ENCODE measurements at places on chromosomes 5 and 9.

- DNase-seq: no peak
Measured at GRCh38 chr9:126856326-126856877, 4.0 kb upstream of the ZBTB34 start.

GRCh38 chr9:83538890-83539238, 663 bp upstream of the FRMD3 start:
- no peak for DNase-seq

- DNase-seq: no peak
Measured at GRCh38 chr9:115207003-115207836, 89.3 kb upstream of the TNC start.

DNA sequence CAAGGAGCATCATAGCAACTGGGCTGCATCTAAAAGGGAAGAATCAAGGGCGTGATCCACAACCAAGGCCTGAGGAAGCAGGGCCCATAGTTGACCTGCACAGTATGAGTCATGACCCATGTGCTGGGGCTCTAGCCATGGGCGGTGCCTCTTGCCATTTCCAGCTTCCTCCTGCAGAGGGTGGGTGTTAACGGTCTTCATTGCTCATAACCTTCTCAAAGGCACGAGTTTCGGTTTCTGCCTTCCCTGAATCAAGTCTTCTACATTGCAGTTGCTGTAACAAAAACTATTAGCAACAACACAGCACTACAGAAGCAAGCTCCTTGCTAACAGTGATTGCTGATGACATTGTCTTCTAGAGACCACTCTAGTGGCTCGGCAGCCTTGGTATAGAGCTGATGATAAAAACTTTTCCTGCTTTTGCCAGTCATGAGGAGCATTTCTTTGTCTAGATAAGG, 66.9 kb downstream of the CTSL start:
- peak; percentile 58 for DNase-seq

DNA sequence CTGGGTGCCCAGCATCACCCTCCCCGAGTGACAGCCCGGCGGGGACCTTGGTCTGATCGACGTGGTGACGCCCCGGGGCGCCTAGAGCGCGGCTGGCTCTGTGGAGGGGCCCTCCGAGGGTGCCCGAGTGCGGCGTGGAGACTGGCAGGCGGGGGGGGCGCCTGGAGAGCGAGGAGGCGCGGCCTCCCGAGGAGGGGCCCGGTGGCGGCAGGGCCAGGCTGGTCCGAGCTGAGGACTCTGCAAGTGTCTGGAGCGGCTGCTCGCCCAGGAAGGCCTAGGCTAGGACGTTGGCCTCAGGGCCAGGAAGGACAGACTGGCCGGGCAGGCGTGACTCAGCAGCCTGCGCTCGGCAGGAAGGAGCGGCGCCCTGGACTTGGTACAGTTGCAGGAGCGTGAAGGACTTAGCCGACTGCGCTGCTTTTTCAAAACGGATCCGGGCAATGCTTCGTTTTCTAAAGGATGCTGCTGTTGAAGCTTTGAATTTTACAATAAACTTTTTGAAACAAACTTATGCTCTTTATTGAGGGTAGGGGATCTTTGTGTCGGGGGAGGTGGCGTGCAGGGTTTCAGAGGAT, 1.3 kb downstream of the GADD45G start:
- peak; percentile 49 for DNase-seq

- no peak for DNase-seq
Measured at GRCh38 chr5:108801301-108801700, 53.6 kb downstream of the FER start.

DNA sequence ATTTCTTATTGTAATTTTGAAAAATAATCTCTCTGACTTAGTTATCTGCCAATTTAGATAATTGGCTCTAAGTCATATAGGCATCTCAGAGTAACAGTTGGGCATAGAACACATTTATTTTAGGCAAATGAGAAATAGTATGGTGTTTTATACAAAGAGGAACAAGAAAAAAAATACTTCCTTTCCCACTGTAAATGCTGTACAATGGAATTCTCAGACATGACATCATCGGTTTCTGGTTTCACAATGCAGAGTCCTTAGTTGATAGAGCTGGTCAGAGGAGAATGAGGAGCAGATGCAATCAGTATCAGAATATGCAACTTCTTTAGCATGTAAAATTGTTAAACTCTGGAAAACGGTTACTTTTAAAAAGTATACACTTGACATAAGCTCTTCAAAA, 49.4 kb downstream of the PLK2 start:
- no peak for DNase-seq

DNA sequence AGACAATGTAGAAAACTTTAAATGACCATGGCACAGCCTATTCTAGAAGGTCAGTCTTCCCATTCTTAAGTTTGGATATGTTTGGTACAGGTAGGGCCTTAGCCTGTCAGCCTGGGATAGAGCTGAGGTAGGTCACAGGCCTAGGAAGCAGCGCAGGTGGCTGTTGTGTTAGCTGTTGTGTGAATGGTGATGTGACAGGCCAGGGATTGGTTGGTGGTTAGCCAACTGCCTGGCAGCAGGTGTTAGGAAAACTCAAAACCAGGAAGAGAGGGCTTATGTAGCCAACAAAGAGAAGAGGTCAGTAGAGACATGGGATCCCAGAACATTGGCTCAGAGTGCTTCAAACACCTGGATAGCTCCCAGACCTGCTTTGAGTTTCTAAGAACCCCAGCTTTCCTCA, 84.2 kb downstream of the FBXO38 start:
- DNase-seq: no peak

DNA sequence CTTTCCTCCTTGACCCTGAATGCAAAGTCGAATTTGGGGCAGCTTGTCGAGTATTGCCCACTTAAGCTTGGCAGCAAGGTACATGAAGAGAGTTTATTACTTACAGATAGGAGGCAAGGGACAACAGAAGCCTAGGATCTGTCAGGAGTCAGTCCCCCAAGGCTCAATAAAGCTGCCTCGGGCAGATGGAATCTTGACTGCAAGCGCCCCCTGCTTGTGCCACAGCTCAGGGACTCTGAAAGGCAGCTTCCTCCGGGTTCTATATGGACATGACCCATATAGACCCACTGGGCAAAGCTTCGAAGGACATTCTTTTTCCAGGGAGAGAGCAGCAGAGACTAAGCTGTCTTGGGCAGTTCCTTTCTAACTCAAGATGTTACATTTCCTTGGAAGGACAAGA, 971.5 kb downstream of the EFNA5 start:
- DNase-seq: no peak

DNA sequence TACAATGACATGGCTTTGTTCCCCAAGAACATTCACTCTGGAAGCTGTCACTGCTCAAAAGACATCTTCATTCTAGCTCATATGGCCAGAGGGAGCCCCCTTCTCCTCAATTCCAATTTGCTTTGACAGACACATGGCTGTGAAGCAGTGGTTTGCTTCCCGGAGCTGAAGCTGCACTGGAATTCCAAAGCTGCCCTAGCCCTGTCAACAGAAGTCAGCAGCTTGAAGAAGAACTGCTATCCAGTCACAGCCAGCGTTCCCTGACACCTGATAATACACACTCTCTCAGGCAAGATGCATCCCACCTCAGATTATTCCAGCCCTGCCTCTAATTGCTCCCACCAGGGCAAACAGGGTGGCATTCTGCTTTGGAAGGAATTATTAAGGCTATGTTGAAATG, 93.7 kb downstream of the SEMA5A start:
- no peak for DNase-seq

DNA sequence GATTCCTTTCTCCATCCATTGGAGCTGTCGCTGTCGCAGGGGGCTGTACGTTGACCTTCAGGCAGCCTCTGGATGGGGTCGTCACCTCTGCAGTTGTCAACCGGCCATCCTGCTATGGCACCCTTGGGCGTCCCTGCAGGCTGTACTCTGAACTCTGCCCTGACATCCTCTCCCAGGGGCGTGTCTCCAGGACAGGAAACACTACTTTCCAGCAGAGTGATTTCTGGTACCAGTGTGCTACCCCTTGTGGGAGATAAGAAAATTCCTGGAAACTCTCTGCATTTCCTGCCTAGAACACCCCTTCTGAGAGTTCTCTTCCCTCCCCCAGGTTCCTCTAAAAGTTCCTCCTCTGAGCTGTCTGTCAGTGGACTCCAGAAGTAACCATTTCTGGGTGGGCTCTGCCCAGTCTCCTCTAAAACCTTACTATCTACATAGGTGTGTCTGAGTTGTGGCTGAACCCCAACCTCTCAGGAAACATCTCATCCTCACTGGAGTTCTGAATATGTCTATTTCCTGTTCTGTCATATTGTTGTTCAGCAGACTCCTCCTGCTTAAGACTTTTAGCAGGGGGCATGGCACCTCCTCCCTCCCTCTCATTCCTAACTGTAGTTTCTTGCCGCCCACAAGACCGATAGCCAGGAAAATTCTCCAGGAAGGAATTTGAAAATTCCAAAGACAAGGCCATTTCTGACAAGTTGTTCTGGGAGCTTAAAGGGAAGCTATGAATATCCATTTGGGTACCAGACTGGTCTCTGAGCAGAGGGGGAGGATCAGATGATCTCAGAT, 145.3 kb upstream of the RASEF start:
- no peak for DNase-seq

DNA sequence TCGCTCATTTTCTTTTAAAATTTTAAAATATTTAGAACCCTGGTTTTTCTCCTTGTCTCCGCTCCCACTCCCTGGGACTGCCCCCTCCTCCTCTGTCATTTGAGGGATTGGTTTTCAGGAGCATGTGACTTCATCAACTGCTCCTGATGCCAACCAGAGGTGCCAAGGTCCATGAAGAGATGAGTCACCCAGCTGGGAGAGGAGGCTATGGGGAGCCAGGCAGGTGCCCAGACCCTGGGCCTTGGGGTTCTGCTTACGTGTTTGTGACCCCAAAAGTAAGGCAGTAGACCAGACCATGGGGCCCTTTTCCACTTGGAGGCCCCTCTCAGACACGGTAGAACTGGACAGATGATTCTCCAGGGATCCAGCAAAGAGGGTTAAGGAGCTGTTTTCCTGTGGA, 167.0 kb downstream of the FGF18 start:
- DNase-seq: no peak

DNA sequence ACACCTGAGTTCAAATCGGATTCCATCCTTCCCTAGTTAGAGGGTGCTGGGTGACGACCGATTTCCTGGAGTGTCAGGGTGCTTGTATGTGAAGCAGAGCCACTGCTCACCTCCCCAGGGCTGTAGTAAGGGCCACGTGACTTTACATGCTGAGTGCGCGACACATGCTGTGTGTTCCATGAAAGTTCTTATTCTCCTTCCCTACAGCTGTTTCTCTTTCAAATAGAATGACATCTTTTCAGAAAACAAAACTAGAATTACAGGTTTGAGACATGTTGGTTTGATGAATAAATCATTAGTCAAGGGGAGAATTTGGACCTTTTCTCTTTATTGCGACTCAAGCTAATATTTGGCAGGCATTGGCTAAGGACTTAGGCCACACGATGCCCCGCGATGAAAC, 113.1 kb downstream of the JMY start:
- DNase-seq: no peak

DNA sequence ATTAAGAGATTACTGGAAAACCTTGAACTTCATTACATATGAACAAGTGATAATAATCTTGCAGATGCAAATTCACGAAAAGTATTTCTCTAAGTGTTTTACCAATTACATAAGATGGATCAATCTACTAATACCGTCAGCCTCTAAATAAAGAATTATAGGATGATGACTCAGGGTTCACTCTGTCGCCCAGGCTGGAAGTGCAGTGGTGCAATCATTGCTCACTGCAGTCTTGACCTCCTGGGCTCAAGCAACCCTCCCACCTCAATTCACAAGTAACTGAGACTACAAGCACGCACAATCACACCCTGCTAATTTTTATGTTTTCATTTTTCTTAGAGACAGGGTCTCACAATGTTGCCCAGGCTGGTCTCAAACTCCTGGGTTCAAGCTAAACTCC, 56.1 kb downstream of the CHD1 start:
- no peak for DNase-seq

DNA sequence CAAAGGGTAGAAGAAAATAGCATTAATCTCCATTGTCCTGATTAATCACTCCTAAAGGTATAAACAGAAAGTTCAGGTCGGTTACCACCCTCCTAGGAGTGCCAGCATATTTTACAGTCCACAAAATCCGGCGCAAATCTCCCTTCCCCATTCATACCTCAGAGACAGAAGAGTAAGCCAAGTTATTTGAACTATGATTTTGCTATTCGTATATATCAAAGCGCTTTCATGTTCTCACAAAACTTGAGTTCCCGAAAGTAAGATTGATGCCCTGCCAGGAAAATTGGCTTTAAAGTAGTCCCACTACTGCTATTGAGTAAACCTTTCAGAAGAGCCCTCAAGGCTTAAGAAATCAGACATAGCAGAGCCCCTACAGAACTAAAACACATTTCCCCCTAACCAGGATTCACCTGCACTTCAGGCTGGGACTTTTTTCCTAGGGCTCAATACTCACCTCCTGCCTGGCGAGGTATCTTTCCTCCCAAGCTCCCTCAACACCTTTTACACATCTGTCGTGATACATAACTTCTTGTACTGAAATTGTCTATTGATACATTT, 21.8 kb upstream of the TRIM36 start:
- DNase-seq: no peak

- DNase-seq: no peak
Measured at GRCh38 chr5:72234265-72234700, 85.8 kb downstream of the MRPS27 start.
